Activated T-helper 17 cell treated with anti-CD3 and anti-CD28 coated beads, Interleukin-2, amount 50 U/mL, for 72 hours (primary cell): ENCODE measurements at places on chromosomes 5 and 9. TPM values are rescaled to one million over a fixed set of nuclear protein-coding genes. Genes with fewer than 3 reads are reported as not detected.

FGF1 gene
- not detected for total RNA-seq

MEIKIN gene
- not detected for total RNA-seq

FGD3 gene
- 80.2 TPM for total RNA-seq

SSBP2 gene
- 18.3 TPM for total RNA-seq

AFAP1L1 gene
- total RNA-seq: not detected

CD72 gene
- 7.5 TPM for total RNA-seq

BAAT gene
- total RNA-seq: 0.08 TPM

CDKN2B-AS1 gene
- 0.64 TPM for total RNA-seq

CTSV gene
- 2.1 TPM for total RNA-seq

OR13C2 gene
- not detected for total RNA-seq

DNA sequence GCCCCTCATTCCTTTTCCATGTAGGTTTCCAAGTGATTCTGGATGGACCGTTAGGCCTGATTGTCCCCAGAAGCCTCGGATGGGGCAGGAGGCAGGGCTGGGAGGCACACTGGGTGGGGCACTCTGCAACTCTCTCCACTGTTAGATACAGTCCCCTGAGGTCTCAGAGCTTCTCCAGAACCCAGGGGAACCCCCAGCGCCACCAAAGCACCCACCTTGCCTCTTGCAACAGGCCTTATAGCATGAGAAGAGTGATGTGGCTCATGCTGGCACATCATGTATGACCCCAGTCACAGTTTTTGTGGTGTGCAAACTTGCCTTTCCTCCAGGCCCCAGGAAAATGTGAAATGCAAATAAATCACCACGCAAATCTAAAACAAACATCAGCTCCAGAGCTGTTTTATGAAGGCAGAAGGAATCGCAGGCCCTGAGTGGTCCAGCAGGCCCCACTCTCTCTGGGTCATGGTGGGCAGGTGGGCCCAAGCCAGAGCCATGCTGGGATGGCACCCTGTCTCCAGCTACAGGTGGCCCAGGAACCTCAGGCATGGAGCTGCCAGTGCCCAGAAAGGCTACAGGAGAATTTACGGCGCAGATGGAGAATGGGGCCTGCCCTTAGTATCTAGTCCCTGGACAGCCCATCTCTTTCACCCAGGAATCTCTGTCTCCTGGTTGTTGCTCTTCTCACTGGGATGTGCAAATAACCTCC is 36.3 kb upstream of the CDKN2AIPNL start:
- ATAC-seq: no peak

- ATAC-seq: peak; percentile 47
Observed at GRCh38 chr9:116494815-116495634, 192.1 kb upstream of the TRIM32 start.

GRCh38 chr5:84430863-84431663 is 46.4 kb upstream of the EDIL3 start:
- no peak for ATAC-seq

DNA sequence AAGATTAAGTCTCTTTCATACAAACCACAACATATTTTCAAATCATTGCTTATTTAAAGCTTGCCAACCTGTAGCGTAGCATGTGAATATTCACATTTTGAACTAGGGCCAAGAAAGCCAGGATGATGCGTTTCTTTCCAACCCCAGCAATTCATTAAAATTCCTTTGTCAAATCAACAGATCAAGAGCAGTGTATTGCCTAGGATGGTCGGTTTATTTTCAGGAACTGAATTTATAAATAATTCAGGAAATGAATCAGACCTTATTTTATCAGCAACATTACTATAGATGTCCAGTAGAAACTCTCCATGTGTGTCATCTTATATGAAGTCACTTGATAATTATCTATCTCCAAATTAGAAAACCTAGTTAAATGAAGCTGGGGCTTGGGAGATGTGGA is 13.2 kb upstream of the AUH start:
- ATAC-seq: no peak

DNA sequence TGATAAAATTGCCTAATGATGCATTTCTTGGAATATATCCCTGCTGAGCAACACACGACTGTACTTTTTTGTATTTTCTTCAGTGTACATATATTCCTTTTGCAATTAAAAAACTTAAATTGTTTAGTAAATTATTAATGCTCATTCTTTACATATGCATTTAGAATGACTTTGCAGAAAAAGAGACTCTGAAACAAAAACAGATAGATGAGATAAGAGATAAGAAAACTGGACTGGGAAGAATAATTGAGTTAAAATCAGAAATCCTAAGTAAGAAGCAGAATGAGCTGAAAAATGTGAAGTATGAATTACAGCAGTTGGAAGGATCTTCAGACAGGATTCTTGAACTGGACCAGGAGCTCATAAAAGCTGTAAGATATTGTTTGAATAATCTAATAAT is 32.7 kb downstream of the RAD50 start:
- ATAC-seq: no peak

- no peak for ATAC-seq
Observed at GRCh38 chr5:141003791-141004611, 37.7 kb downstream of the PCDHAC2 start.

DNA sequence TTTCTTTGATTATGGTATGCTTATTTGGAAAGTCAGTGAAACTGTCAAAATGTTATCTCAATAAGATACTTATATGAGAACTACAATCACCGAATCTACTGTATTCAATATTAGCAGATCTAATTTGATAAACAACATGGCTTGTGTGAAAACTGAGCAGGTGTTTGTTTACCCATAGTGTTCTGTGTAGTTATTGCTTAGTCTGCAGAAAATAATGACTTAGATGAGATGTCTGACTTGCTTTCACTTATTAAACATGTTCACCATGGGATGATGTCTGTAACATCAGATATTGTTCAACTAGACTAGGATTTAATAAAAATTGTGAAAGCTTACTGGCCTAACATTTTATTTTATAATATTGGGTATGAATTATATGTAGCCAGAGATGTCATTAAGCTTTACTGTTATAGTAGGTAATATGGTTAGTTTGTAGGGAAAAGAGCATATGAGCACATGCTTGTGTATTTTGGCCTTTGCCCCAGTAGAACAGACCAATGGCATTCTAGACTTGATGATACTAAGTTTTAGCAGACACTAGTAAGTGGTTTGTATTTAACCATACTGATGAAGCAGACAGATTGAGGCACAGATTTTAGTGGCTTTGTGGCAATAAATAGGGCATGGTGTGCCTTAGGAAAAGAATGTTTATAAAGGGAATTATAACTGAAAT is 16.4 kb downstream of the SUB1 start:
- ATAC-seq: no peak

GRCh38 chr5:148107608-148108007 is 43.8 kb downstream of the SPINK5 start:
- no peak for ATAC-seq

- no peak for ATAC-seq
Observed at GRCh38 chr9:97735070-97735600, 38.0 kb upstream of the XPA start.

DNA sequence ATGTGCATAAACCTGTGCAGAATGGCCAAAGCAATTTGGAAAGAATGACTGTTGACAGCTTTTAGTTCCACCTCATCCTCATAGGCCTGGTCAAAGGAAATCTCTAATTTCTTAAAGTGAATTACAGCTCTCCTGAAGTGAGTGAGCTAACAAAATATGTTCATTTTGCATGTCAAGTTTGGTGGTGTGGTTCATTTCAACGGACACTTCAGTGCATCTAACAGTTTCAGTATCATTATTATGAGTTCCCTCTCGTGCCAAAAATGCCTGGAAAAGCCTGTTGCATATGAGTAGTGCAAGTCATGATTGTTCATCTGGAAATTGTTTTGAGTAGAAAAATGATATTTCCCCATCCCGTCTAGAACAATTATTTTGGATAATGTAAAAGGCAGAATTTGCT is 53.2 kb upstream of the HMHB1 start:
- ATAC-seq: peak; percentile 44

GRCh38 chr9:137604345-137605086 is 970 bp upstream of the ARRDC1 start:
- no peak for ATAC-seq

- ATAC-seq: no peak
Observed at GRCh38 chr9:130284690-130285089, 19.1 kb downstream of the HMCN2 start.

DNA sequence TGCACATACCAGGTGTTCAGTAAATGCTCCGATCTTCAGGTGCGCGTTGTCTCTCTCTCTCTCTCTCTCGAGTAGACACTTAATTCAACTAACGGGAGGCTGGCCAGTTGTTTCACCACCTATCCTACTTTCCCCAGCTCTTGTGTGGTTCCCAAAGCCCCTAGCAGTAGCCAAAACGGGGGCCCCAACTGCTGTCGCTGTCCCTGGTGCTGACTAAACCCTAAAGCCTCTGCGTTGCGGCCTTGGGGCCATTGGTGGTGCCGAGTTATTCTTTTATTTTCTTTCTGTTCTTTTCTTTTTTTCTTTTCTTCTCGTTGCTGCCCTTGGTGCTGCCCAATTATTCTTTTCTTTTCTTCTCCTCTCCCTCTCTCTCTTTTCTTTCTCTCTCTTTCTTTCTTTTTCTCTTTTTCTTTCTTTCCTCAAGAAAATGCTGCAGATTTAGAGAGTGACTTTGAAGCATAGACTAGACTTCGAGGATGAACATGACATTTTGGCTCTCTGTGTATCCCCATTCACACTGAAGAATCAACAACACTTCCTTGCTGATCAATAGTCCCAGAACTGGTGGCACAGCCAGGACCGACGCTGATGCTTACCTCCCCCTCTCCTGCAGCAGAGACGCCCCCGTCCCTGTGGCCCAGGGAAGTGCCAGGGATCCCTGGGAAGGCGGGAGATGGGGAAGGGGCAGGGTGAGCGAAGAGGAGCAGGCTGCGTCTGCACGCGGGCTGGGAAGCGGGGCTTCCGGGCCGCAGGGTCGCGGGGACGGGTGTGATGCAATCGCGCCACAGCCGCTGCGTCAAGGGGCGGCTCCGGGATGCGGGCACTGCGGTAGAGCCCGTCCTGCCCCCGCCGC is at the start of gene FBLL1:
TSS of gene FBLL1 (plus strand) at position 785 of the 853 bp plus-strand sequence. CDS start 200 bp downstream, outside the sequence.
- ATAC-seq: no peak

- ATAC-seq: no peak
Observed at GRCh38 chr9:4366591-4367330, 66.9 kb upstream of the GLIS3 start.

DNA sequence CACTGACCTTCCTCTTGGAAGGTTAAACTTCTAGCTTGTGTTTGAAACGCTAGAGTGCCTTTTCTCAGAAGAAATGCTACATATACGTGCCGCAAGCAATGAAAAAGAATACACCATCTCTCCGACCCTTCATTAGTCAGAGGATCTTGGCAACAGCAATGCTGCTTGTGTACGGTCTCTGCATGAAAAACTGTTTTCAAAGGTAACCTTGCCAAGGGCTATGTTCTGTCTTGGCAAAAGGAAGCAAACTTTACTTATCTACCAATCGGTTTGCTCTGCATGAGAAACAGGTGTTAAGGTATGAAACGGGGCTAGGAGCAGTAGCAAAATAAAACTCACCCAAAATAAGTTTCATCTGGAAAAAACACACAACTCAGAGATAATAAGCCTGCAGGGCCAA is 297.8 kb downstream of the FBXL17 start:
- ATAC-seq: no peak

GRCh38 chr9:97459326-97459725 is 42.1 kb upstream of the TMOD1 start:
- ATAC-seq: no peak

GRCh38 chr5:160398806-160399205 is 1.0 kb downstream of the FAM200C start:
- no peak for ATAC-seq

DNA sequence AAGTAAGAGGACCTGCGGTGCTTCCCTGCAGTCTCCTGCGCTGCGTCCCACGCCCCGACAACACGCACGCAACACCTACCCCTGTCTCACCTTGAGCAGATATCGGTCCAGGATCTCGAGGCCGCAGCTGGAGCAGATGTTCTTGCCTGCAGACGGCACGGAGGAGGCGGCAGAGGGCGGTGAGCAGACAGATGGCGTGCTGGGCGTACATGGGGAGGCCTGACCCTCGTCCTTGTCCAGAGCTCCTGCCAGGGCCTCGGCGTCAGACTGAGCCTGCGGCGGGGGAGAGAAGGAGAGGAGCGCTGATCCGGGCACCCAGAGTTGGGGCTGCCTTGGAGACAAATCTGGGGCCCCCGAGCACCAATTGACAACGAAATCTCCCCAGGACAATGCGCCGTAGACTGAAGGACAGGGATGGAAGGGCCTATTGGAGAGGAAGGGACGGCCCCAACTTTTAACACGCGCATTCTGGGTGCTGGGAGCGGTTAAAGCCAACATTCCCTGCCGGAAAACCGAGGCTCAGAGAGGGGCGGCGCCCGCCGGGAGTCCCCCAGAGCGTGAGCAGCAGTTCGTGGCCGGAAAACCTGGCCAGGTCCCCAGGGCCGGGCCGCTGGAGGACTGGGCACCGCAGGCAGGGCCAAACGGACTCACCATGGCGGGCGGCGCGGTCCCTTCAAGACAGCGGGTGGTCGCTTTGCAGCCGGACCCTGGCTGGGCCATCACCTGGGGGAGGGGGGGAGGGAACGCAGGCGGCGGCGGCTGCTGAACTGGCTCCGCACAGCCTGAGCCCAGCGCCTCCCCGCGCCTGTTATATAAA is 1.8 kb downstream of the LHX6 start:
- no peak for ATAC-seq

DNA sequence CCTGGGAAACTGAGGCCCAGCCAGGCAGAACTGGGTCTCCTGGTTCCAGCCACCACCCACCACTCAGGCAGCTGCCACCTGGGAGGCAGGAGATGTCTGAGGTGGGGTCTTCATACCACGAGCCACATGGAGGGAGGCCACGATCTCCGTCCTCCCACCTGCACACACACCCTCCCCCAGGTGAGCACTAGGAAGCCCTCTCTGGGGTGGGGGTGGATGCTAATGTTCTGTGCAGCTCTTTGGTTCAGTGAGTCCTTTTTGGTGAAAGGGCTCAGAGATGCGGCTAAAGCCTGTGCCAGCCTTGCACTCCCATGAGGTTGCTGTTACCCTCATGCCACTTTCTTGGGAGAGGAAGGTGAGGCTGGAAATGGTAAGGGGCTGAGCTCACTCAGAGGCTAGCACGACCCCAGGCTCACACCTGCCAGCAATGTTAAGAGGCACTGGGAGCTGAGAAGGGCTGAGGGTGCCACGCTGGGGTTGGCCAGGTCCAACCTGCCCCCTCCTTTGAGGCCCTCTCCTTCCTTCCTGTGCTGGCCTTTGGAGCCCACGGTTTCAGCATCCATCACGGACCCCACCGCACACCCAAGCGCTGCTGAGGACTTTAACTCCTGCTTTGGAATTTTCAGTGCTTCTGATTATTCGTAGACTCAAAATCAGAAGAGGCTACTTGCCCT is 26.6 kb upstream of the OBP2B start:
- no peak for ATAC-seq

GRCh38 chr9:2178034-2178734 is 163.0 kb downstream of the SMARCA2 start:
- ATAC-seq: no peak

- peak; percentile 60 for ATAC-seq
Observed at GRCh38 chr9:130023144-130023787, 19.7 kb downstream of the FNBP1 start.

DNA sequence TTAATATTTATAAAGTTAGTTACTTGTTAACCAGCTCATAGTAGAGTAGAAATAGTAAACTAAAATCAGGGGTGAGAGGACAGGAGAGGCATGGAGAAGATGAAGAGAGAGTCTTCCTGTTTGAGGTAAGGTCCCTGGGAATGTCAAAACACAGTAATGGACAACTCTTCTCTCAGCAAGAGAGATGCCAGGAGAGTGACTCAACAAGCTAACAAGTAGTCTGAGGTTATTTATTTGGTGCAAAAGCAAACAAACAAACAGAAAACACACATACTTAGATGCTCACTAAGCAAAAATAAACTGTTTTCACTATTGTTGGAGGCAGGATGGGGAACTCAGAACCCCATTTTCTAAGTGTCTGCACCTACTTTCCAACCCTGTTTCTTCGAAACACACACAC is 333.2 kb upstream of the RFX3 start:
- ATAC-seq: no peak

GRCh38 chr5:59485629-59486439 is 407.7 kb downstream of the PDE4D start:
- ATAC-seq: peak; percentile 57
